CD4-positive, alpha-beta T cell treated with Interleukin-15 for 4 hours (primary cell): ENCODE measurements at places on chromosomes 6 and 20.

DNA sequence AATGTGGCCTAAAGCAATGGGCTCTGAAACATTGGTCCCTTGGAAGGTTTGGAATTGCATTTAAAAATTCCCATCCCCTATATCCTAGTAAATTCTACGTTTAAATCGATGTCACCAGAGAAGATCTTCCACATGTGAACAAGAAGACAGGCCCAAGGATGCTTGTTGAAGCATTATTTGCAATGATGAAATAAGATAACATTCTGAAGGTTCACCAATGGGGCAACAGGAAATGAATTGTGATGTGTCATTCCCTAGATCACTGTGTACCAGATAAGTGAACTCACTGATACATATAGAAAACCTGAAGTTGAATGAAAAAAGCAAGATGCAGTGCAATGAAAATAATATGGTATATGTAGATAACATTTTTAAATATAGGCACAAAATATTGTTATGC is 464.3 kb upstream of the BTBD3 start:
- no peak for DNase-seq

GRCh38 chr6:64955435-64955848 is 751.6 kb downstream of the EYS start:
- no peak for DNase-seq

DNA sequence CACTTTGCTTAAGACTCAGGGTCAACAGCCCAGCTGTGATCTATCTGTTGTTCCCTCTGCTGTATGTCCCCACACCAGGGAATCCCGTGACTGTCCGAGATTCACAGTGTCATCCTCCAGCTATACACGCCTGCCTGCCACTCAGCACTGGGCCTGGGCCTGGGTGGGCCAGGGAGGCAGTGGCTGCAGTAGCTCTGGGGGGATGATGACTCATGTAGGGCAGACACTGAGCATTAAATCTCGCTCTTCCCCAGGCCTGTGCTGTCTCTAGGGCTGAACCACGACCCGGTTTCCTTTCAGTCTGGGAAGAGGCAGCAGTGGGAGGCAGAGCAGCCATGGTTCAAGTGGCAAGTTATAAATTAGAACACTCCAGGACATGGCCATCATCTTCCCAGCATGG is 173.9 kb downstream of the LRFN2 start:
- no peak for DNase-seq

GRCh38 chr6:69063401-69063800 is 428.3 kb downstream of the ADGRB3 start:
- no peak for DNase-seq

- DNase-seq: no peak
Observed at GRCh38 chr6:169139179-169139971, 114.3 kb downstream of the THBS2 start.

DNA sequence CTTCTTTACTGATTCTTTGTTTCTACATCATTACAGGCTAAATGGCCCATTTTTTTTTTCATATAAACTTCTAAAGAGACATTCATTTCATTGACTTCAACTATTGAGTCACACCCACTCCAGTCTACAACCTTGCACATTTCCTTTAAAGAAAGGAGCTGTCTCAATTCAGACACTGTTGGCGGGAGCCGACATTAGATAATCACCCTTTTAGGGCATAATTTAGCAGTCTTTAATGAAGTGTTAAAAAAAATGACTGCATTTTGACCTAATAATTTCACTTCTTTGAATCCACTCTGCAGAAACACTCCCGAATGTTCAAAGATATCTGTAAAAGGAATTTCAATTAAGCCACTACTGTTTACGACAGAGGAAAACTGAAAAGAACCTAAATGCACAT is 1.5 kb downstream of the EPM2A start:
- DNase-seq: no peak

- DNase-seq: no peak
Observed at GRCh38 chr6:28693751-28694443, 168.2 kb downstream of the GPX5 start.

DNA sequence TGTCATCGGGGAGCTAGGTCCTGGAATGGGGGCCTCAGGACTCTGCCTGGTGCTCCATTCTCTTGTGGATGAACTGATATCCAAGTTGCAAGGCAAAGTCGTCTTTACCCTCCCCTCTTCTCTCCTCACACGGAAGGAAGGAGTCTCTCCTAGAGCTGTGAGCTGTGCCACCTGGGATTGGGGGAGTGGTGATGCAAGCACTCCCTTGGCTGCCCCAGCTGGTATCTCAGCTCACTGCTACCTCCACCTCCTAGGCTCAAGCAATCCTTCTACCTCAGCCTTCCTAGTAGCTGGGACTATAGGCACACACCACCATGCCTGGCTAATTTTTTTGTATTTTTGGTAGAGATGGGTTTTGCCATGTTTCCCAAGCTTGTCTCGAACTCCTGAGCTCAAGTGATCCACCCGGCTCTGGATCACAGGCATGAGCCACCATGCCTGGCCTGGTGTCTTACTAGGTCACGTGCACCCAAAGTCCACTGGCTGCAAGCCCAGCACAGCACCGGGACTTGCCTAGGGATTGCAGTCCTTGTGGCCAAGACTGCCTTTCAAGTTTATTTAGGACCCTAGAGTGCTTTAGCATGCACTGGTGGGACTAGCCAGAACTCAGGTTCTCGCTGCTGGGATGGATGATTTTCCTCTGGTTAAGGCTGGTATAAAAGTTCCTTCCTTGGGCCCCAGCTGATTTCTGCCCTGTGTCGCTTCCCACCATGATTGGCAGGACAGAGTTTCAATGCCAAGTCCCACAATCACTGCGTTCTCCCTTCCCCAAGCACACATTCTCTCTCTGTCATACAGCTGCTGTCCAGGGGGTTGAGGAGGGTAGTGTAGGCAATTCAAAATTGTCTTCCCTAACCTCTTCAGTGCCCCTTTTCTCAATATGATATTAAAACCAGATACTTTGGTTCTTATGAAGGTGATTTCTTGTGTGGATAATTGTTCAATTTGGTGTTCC is 33.5 kb downstream of the SMAP1 start:
- no peak for DNase-seq

- DNase-seq: no peak
Observed at GRCh38 chr6:130625825-130626527, 201.2 kb upstream of the SMLR1 start.

DNA sequence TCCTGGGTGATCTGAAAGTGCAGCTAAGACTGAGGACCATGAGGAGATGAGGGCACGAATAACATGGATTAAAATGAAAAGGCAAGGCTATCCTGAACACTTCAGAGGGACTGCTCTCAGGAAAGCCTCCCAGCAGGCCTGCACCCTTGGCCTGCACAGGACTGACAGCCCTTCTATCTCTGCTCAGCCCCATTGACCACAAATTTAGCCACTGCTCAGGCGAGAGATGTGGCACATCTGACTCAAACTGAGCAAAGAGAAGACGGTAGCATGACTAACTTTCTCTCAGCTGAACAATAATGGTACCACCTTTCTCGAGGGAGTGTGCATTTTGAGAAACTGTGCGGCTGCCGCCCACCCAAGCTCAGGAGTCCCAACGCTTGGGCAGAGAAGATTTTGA is 257.5 kb downstream of the ADGB start:
- DNase-seq: no peak

DNA sequence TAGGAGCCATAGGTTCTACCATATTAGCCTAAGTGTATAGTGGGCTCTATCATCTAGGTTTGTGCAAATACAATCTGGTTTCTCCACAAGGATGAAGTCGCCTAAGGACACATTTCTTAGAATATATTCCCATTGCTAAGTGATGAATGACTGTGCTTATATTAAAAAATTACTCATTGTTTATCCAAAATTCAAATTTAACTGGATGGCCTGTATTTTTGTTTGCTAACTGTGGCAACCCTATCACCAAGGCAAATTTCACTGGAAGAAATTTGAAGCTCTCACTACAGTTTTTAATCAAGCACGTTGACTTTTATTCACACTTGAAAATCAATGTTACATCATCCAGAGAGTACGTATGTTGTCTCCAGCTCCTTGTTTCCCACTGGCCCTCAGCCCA is 13.9 kb downstream of the GCM2 start:
- no peak for DNase-seq

- DNase-seq: no peak
Observed at GRCh38 chr20:12687476-12687875, 321.3 kb upstream of the SPTLC3 start.

GRCh38 chr20:45370571-45371160 is 7.5 kb downstream of the TP53TG5 start:
- no peak for DNase-seq

DNA sequence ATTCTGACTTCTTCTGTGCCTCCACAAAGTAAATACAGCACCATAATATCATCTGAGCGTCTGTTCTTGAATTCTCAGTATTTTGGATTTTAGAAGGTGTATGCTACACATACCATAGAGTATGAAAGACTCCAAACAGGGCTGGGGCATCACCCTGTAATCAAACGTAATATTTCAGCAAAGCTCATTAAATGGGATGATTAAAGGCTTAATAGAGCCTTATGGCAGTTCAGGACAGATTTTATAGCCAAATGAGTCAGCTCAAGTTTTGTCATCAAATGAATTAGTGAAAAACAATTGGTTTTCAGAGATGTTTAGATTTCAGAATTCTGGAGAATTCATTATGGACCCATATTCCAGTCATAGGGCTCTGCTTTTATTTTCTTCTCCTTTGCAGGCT is 68.9 kb downstream of the TULP4 start:
- no peak for DNase-seq

DNA sequence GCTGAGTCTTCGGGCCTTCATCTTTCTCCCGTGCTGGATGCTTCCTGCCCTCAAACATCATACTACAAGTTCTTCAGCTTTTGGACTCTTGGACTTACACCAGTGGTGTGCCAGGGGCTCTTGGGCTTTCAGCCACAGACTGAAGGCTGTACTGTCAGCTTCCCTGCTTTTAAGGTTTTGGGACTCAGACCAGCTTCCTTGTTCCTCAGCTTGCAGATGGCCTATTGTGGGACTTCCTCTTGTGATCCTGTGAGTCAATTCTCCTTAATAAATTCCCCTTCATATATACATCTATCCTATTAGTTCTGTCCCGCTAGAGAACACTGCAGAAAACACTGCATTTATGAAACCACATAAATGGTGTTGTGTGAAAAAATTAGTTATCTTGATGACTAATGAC is 13.9 kb upstream of the BCLAF1 start:
- no peak for DNase-seq

GRCh38 chr6:157758516-157759023 is 64.5 kb upstream of the SNX9 start:
- no peak for DNase-seq
